ENCODE measurements at places on chromosomes 7 and 10.

DNA sequence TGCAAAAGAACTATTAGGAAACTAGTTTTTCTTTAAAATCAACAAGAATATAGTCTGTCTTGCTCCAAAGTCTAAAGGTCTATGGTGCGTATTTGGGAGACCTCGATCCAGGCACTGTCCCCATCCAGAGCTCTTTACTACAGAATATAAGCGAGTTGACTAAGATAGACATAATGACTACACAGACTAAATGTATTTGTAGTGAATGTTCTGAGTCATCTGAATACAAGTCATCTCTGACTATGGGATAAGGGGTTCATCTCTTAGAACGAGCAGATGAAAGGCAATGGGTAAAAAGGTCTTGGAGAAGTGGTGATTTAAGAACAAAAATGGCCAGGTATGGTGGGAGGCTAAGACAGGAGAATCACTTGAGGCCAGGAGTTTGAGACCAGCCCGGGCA, 136.0 kb upstream of the RSU1 start:
- DNase-seq = peak; percentile 8

DNA sequence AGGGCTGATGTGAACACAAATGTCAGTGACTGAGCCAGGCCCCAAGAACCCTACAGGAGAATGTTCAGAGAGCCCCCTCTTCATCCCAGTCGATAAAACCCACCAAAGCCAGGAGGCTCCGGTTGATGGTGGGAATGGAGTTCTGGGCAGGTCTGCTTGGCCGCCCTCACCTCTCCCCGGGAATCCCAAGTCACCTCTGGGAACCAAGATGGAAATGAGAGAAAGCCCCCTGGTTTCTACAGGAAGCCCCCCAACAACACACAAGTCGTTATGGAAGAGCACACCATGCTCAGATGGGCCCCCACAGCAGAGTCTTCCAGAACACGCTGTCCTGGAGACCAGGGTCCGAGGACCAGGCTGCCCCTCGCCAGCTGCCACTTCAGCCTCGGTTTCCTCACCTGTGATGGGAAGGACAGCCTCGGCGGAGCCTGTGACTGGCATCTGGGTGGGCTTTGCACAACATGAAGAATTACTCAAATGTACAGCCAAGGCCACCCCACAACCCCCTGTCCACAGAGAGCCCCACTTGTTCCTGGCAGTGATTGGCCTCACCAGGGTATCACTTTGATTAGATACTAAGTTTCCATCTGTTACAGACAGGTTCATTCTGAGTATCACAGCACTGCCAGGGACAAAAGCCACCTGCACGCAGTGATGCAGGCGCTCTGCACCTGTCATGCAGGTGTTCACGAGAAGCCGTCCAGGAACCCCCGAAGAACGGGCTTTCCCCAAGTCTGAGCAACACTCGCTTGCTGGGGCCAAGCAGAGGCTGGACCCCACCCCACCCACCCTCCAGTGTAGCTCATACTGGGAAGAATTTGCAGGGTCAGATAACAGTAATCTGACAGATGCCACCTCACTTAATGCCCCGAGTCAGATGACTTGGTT, 57.6 kb downstream of the MKI67 start:
- no peak for DNase-seq

- no peak for DNase-seq
Measured at GRCh38 chr10:115653473-115653872, 560.3 kb downstream of the ATRNL1 start.

- no peak for DNase-seq
Measured at GRCh38 chr7:76230214-76230613, 28.5 kb downstream of the SRRM3 start.

DNA sequence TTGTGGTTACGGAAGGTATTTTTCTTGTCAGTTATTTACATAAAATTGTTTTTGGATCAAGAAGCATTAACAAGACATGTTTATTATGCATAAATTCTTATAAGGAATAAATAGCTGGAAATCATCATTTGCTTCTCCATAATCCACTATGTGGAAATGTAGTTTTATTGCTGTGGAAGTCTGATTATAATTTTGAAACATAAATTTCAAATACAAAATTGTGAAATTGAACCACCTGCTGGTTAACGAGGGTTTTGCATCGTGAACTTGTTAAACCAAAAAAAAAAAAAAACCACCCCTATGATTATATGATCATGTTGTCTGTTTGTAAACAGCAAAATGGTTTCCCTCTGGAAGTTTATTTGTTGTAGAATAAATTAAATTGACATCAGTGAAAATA, 25.9 kb downstream of the ABRAXAS2 start:
- peak; percentile 32 for DNase-seq

DNA sequence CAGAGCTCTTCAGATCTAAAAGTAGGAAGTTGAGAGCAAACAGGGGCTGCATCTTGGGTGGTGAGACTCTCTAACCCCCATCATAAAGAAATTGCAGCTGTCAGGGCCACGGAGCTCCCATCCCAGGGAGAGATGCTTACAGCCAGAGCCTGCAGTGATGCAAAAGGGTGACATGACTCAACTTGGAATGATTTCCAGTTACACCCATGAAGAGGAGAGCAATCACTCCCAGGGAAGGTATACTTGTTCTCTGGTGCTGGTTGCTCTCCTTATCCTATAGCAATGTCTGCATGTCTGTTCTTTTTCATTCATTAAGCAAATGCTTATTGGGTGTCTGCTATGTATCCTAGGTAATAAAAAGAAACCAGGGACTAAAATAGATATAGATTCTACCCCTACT, 228.0 kb downstream of the RAB11FIP2 start:
- DNase-seq = peak; percentile 55
